ENCODE measurements at places on chromosomes 13 and 19. TPM values are rescaled to one million over a fixed set of nuclear protein-coding genes. Genes with fewer than 3 reads are reported as not detected.

GRCh38 chr13:41313117-41313516, 2.0 kb downstream of the NAA16 start:
- no peak for DNase-seq

Gene ZIK1
- total RNA-seq = 6.1 TPM

Gene SYT3
- total RNA-seq = not detected

GRCh38 chr13:41004875-41005693, 14.0 kb downstream of the ELF1 start:
- no peak for DNase-seq

DNA sequence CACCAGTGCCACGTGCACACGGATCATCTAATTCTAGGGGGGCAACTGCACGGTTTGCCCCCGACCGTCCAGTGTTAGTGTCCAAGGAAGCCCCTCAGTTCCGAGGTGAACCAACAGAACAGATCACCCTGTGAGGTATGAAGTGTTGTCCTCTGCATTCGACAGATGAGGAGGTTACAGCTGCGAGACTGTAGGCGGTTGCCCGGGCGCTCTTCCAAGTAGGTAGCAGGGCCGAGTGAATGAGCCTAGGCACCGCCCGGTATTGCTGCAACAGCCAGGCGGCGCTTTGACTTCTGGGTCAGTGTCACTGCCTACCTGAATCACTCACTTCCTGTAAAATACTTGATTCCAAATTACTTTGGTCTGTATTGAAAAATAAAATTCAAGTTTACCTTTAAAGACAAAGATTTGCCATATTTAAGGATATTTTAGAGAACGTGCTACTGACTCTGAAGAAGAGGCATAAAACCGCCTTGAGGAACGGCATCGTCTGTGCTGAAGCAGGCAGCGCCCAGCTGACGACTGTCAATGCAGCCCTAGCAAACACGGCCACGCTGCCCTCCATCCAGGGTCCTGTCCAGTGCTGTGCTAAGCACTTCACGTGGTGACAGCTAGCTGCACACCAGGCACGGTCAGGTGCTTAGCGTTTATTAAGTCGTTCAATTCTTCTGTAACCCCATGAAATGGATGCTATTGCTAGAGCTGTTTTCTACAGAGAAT, 19.3 kb upstream of the RASA3 start:
- peak; percentile 56 for DNase-seq

- peak; percentile 42 for DNase-seq
Observed at GRCh38 chr19:9847087-9847671, 12.1 kb downstream of the PIN1 start.

DNA sequence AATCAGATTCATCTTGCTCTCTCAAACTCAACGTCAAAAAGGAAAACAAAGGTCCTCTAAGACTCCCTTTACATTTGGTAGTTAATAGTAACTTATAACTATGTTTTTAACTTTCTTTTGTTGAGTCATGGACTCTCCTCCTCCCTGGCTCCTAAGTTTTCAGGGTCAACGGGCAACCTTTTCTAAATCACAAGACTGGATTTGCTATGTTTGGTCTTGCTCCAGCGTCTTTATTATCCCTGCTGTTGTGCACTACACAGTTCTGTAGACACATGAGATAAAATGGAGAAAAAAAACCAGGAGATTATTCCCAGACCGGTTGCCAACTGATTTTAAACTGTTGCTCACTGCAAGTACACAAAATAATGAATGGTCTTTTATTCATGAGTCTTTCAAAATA, 1.9 kb upstream of the ITM2B start:
- DNase-seq = no peak

DNA sequence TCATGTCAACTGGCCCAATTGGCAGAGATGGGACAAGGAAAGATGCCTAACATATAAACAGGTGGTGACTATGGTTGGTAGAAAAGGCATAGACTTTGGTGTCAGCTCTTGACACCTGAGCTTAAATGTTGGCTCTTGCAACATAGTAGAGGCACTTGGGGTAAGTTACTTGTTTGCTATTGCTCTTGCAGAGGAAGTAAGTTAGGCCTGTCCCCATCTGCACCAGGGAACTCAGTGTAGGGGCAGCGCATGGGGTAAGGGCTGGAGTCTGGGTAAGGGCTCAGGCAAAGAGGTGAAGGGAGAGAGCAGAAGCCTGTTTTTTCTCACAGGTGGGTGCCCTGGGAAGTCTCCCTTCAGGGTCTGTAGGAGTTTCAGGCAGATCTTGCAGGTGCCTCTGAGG, 27.6 kb downstream of the ERICH6B start:
- DNase-seq = no peak

DNA sequence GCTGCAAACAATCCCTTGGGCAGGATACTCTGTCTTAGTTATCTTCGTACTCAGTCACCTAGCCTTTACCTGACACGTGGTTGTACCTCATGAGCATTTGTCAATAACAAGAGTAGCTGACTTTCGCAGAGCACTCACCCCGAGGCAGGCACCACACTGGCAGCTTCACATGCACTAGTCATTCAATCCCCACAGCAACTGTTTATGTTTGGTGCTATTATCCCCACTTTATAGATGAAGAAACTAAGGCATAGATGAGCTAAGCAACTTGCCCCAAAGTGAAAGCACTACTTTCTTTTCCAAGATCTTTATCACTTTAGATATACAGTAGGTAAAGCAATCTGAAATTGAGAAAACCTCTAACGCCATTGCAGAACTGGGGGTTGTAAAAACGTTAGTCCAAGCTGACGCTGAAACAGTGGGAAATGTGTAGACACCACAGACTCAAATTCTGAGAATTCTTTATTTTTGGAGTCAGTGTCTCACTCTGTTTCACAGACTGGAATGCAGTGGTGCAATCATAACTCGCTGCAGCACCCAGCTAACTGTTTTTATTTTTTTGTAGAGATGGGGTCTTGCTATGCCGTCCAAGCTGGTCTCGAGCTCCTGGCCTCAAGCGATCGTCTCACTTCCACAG, 446.0 kb downstream of the FOXO1 start:
- DNase-seq = peak; percentile 52

Gene NALCN
- total RNA-seq = not detected

Gene MAG
- not detected for total RNA-seq

- DNase-seq = peak; percentile 70
Observed at GRCh38 chr13:113187263-113187669, 21.2 kb downstream of the PCID2 start.

DNA sequence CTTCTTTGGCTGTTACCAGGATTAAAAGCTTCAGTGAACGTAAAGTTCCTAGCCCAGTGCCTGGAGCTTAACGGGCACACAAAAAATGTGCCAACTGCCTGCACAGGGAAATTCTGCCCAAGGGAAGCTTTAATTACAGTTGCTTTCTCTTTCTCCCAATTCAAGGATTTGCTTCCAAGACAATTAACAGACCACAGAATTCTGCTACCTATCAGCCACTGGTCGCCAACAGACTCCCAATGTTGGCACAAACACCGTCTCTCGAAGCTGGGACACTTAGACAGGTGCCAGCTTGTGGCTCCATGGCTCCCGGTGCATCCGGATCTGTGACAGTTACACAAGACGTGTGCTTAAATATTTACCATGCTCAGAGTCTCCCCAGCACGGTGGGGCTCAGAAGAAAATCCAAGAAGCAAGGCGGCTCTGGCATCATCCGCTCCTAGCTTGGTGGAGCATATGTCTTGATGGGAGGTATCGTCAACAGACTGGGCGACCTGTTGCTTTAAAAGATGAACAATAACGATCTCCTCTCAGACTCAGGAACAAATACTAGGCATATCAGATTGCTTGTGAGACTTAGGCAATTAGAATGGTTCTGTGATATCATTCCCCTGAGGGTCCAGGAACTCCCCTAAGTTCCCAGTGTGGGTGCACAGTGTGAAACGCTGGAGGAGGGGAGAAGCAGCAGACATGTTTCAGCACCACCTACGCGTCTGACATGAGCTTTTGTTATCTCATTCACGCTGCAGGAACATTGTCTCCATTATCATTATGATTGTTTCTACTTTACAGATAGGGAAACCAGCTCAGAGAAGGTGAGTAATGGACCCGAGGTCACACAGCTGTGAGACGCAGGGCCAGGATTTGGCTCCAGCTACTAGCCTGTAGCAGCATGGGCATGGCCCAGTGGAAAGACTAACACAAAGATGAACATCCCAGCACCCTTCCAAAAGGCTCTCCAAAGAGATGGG, 61.6 kb downstream of the ALOX5AP start:
- no peak for DNase-seq

GRCh38 chr13:86932776-86933334, 738.3 kb upstream of the SLITRK5 start:
- DNase-seq = no peak

GRCh38 chr19:30682146-30682998, 310.2 kb downstream of the ZNF536 start:
- no peak for DNase-seq

GRCh38 chr19:12648088-12648487, 18.5 kb downstream of the MAN2B1 start:
- no peak for DNase-seq

GRCh38 chr13:76538004-76538403, 348.2 kb downstream of the KCTD12 start:
- DNase-seq = no peak

Gene ICAM5
- 0.53 TPM for total RNA-seq

- DNase-seq = peak; percentile 61
Observed at GRCh38 chr13:50244713-50245574, 229.7 kb downstream of the KCNRG start.

Gene KLF5
- total RNA-seq = 2.3 TPM

DNA sequence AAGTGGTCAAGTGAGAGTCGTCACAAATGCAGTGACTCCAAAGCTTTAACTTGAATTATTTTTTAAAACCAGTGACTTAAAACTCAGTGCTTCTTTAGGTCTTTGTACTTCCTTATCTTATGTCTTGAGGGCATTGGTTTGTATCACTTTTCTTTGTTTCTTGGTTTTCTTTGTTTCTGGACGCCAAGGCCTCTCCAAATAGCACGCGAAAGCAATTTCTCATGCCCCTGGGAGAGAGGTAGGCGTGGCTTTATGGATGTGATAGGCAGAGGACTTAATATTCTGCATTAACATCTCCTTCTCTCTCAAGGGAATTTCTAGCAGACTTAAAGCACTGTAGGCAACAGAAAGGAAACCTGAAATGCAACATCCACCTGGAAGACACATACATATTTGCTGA, 20.6 kb downstream of the UBE2L5 start:
- no peak for DNase-seq

Data from activated CD4-positive, alpha-beta memory T cell treated with anti-CD3 and anti-CD28 coated beads, Interleukin-2, amount 10 ng/mL, durations not matched to agents 7 days and 5 days (primary cell).